ENCODE measurements at places on chromosomes 7 and 10.

DNA sequence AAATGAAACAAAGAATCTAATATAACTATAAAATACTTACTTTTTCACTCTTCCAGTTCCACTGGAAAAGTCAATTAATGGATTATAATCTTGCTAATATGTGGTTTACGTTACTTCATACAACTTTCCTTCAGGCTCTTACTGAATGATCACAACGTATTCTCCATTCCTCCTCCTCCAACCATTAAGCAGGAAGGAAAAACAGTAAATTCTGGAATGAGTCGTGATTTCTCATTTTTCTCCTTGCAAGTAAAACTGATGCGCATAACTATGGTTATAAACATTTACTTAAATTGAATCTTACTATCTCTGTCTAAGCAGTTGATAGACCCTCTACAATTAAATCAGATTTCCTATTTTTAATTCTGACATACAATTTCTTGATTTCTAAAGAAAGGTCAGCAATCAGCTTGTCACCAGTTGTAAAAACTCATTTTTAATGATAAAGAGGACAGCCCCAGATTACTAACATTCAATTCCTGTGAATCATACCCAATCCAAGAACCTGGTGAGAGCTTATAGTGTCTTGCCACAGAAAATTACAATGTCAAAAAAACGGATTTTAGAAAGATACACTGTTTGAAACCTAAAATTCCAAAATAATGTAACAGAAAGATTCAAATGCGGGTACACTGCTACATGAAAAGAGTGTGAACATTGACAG, 64.3 kb downstream of the EZH2 start:
- no peak for DNase-seq

GRCh38 chr10:58599927-58600553, 87.4 kb downstream of the BICC1 start:
- no peak for DNase-seq

GRCh38 chr7:25167262-25167843, 42.3 kb upstream of the CYCS start:
- DNase-seq, result no peak

DNA sequence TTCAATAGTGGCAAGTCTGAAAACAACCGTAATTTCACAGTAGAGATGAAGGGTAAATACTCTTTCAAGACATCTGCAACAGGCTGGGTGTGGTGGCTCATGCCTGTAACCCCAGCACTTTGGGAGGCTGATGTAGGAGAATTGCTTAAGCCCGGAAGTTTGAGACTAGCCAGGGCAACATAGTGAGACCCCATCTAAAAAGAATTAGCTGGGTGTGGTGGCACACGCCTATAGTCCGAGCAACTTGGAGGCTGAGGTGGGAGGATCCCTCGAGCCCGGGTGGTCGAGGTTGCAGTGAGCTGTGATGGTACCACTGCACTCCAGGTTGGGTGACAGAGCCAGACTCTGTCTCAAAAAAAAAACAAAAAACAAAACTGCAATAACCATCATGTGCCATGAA, 71.8 kb downstream of the PFKFB3 start:
- DNase-seq, result no peak

- no peak for DNase-seq
These were observed 359.3 kb downstream of the HGF start for GRCh38 chr7:81410471-81411117.

DNA sequence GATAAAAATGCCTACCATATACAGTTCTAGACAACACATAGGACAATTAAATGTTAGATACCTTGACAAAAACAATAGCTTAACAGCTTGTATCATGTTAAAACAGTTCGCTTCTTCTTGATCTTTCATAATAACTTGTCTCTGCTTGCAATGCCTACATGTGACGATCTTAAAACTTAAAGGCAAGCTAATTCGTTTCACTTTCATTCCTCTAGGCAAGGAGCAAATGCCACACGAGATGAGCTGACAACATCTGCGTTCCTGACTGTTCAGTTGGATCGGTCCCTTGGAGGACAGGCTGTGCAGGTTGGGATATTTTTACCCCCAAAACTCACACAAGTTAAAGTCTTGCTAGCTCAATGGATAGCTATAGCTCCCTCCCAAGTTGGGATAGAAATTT, 51.6 kb upstream of the ARL4A start:
- DNase-seq, result no peak

DNA sequence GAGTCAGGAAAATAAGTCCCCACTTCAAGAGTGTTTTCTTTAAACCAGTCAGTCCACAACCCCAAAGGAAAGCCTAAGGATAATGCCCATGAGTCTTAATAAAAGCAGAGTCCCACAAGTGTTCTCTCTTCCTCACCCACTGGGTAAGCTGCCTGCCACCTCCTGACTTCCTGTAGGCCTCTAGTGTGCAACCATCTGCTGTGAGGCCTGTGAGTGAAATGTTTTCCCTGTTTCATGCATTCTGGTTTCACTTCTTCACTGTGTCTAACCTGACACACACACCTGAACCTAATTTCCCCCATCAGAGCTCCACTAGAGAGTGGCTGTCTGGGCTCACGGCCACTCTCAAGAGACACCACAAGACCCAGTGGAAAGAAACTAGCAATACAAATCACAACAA, 38.9 kb upstream of the GDF10 start:
- no peak for DNase-seq

DNA sequence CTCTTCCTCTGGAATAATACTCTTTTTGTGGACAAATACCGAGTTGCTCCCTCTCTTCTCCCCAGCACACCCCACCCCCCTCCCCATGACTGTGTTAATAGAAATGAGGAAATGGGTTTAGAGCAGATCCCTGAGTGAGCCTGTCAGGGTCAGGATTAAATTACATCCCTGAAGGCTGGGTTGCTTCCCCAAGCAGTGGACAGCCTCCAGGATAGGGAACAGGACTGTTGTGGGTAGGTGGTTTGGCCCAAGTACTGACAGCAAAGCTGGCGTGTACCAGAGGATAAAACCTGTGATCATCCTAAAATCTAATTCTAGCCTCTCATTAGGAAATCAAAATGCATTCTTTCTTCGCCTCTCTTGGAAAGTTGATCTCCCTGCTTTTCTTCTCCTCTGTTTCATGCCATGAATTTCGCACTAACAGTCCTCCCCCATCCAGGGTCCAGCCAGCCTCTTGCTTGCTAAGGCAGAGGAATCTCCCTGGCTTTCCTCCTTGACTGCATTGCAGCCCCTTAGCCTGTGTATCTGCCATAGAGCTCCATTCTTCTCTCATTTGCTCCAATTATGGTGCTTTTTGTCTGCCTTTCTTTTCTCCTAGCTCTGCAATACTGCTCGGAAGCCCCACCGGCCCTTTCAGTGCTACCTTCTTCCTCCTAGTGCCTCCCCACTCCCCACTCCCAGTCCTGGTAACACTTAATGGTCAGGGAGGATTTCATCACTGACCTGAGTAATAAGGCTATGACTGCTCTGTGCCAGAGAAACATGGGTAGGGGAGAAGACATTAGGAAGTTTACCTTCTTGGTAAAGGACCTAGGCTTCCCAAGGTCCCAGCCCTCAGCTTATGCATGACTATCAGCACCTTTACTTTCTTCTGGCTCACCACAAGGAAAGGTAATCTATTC, 8.4 kb downstream of the LRRC4 start:
- DNase-seq, result no peak

DNA sequence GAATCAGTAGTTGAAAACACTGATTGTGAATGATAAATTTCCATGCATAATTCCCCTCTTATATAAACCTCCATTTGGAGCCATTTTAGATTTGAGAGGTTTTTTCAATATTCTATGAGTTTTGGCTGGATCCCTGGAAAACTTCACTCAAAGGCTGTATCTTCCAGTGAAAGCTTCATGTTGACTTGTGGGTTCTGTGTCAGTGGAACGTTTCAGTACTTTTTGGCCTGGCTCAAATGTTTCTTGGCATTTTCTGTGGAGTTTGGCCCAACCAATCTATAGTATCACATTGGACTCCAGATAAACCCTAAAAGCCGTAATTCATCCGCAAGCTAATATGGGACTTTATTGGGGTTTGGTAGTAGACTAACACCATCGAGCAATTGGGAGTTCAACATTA, 172.6 kb upstream of the PRPS1L1 start:
- DNase-seq, result no peak

- DNase-seq, result no peak
These were observed 38.9 kb downstream of the PARD3 start for GRCh38 chr10:34776090-34776690.

GRCh38 chr7:83947260-83947659, 247.3 kb downstream of the SEMA3A start:
- no peak for DNase-seq

- DNase-seq, result no peak
These were observed at the start of gene SLIT1 for GRCh38 chr10:97185326-97186058. Gene SLIT1 (minus strand): TSS chr10:97185959. CDS start chr10:97185674, 285 bp downstream.

- no peak for DNase-seq
These were observed 579.8 kb upstream of the FOXK1 start for GRCh38 chr7:4102231-4102841.

DNA sequence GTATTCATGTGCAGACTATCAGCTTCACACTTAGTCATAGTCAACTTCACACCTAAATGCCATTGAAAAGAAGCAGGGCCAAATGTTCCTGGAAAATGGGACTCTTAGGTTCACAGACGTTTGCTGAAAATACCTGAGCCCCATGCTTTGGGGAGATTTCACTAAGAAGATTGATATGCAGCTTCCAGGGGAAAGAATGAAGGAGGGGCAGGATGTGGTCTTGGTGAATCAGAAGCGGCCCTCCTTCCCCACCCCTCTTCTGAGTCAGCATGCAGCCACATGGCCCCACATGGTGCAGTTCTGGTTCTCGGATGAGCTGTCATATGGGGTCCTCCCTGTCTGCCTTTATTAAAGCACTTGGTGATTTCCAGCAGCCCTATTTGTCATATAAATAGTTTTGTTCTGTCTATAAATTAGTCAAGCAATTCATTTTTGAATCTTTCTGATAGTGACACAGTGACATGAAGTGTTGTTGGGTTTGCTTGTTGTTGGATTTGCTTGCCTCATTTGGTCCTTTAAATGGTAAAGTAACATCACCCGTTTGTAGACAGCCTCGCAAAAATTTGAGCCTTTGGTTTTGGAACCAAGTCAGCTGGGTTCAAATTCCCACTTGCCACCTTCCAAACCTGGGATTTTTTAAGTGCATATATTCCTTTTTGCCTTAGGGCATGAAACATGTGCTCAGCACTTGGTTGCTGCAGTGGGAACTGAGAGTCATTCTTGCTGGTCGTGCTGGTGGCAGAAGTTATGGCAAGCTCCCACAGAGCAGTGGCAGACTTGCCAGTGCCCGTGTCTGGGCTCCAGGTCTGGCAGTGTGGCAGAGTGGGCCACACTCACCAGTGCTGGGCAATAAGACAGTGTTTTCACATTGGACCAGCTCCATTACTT, 68.1 kb upstream of the CDK6 start:
- peak; percentile 82 for DNase-seq

DNA sequence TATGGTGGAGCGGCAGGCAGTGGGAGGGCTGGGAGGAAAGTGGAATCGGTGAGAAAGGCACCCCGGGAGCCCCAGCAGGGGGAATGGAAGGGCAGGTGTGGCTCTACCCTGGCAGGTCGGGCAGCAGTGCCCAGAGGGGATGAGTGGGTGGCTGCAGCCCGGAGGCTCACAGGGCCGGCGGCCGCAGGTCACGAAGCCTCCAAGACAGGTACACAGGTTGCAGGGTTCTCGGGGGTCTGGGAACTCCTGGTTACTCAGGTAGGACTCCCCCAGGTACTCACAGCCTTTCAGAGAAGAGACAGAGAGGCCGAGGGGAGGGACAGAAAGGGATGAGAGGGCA, 21.8 kb downstream of the KCP start:
- no peak for DNase-seq

DNA sequence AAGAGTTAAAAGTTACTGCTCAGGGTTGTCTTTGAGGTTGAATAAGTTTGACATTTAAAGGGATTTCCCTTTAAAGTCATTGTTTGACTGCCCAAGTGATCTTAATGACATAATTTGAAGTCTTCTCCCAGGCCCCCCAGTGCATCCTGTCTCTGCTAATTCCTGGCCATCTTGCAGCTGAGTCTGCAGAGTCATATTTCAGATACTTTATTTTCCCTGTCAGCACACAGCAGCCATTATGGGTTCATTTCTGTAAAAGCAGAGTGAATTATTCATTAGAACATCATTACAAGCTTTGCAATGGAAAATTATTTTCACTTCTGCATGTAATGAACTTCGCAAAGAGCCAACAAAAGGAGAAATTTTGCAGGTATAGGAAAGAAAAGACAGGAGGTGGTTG, 536.6 kb downstream of the GALNT17 start:
- DNase-seq, result no peak

DNA sequence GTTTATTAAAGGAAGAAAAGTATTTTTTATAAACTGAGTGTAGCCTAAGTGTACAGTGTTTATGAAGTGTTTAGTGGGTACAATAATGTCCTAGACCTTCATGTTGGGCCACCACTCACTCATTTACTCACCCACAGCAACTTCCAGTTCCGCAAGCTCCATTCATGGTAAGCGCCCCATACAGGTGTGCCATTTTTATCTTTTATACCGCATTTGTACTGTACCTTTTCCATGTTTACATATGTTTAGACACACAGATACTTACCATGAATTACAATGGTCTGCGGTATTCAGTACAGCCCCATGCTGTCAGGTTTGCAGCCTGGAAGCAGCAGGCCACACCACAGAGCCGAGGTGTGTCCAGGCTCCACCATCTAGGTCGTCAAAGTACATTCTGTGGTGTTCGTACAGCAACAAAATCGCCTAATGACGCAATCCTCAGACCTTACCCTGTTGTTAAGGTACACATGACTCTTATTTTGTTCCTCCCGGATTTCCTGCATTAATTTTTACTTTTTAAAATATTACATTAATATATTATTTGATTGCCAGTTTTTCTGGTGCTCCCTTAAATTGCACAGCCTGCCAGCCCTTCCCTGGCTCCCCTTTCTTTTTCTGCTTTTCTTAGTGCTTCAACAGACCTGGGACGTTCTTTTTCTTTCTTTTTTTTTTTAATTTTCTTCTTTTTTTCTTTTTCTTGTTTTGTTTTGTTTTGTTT, 881 bp upstream of the SSBP1 start:
- DNase-seq, result no peak

DNA sequence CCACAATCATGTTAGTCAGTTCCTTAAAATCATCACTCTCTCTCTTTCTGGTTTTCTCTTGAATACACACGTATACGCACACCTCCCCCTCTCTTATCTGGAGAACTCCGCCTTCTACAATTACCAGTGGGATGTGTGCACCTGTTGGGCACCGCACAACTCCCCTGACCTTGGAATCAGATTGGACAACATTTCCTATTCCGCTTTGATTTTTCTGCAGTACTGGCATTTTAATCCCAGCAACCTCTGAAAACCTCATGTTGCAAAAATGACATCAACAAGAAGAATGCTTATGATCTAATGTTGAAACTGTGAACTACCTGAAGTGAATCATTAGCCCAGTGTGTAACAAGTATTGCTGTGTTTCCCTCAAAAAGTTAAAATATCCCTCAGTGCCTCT, 109.6 kb downstream of the KIAA1217 start:
- DNase-seq, result no peak

All from activated T-helper 9 cell treated with anti-CD3 and anti-CD28 coated beads, Interleukin-2, amount 50 U/mL, for 16 hours (primary cell).